ENCODE measurements at places on chromosomes 6 and 20.
A peak's percentile ranks its signal among the peaks of the same experiment; 100 is the strongest.

DNA sequence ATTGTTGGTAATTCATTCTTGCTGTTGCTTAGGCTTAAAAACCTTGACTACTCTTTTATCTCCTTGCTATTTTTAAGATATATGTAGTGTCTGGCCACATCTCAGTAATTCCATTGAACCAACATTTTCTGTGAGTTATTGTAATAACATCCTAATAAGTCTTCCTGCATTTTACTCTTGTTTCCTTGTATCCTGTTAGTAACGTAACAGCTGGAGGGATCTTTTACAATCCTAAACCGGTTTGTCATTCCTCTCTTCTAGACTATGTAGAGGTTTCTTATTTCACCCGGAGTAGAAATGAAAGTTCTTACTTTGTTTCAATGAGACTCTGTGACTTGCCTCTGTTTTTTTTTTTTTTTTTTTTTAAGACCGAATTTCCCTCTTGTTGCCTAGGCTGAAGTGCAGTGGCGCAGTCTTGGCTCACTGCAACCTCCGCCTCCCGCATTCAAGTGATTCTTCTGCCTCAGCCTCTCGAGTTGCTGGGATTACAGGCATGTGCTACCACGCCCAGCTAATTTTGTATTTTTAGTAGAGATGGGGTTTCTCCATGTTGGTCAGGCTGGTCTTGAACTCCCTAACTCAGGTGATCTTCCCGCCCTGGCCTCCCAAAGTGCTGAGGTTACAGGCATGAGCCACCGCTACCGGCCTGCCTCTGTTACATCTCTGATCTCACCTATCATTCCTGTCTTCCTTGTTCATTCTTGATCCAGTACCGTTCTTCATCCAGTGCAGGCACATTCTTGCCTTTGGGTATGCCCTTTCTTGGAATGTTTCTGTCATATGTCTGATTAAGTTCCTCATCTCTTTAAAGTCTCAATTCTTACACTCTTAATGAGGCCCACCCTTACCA is 44.7 kb downstream of the NCOA3 start:
- no peak for DNase-seq

GRCh38 chr20:1955217-1955616 is 38.6 kb downstream of the PDYN start:
- no peak for DNase-seq

DNA sequence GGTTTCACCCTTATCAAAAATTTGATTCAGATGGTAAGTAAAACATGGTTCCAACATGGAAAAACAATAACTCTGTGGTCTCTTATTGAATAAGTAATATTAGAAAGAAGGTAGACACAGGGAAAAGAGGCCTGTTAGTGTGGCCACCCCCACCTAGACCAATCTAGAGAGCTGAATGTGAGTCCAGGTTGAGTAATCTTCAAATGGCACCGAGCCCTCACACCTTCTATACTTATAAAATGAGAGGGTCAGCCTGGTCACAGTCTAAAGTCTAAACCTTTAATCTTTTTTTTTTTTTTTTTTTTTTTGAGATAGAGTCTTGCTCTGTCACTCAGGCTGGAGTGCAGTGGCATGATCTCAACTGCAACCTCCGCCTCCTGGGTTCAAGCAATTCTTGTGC is 6.9 kb downstream of the FAM184A start:
- no peak for DNase-seq

DNA sequence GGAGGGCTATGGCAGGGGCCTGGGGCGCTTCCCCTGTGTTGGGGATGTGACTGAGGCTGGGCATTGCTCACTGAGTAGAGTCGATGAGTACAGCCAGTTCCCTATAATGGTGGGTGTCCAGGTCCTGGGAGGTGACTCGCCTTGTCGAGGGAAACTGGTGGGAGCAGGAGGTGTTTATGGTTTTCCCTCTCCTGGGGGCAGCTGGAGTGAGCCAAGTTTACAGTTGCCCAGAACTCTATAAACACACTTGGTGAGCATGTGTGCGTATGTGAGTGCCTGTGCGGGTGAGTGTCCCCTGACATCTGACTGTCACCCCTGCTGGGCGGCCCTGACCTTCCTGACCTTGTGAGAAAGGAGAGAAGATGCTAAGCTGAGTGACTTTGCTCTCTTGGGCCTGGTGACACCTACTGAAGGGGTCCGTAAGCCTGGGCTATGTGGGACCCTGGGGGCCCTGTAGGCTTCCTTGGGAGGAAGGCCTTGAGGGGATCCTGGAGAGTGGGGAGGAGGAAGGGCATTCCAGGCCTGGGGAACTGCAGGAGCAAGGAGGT is 65.9 kb downstream of the VEGFA start:
- DNase-seq: no peak

DNA sequence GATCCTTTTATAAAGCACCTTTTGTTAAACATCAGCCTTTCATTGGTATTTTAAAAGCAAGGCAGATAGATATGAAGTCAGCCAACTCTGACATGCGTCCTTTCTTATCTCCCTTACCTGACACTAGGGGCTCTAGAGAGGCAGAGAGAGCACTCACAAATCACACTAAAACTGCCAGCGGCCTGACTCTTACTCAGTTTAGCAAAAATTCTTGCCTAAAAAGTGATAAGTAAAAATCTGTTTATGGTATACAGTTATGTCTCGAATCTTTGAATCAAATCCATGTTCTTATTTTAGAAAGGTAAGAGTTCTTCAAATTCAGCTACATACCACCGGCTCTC is 10.4 kb upstream of the TDRD6 start:
- DNase-seq: no peak

DNA sequence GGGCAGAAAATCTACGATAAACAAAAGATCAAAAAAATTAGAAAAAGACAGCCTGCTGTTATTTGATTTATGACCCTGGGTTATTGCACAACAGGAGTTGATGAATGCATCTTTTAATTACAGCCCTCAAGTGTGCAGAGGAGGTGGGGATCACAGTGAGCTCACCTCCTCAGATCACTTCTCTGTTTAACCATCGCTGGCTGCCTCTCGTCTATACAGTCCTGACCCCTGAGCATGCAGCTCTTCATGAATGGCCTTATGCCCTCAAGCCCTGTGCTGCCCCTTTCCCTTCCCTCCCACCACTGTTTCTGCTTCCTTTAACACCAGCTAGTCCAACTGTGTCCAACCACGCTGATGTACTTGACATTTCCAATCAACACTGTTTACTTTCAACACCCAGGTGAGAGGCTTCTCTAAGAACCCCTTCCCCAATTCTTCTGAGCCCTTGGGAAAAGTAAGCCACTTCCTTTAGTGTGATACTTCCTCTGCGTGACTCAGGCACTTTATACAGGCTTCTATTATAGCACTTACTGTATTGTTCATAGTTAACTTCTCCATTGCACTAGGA is 60.6 kb upstream of the RIPOR2 start:
- no peak for DNase-seq

GRCh38 chr20:37342231-37343177 is 3.4 kb upstream of the SRC start:
- no peak for DNase-seq

GRCh38 chr20:10352934-10353824 is 80.8 kb downstream of the MKKS start:
- DNase-seq: no peak

DNA sequence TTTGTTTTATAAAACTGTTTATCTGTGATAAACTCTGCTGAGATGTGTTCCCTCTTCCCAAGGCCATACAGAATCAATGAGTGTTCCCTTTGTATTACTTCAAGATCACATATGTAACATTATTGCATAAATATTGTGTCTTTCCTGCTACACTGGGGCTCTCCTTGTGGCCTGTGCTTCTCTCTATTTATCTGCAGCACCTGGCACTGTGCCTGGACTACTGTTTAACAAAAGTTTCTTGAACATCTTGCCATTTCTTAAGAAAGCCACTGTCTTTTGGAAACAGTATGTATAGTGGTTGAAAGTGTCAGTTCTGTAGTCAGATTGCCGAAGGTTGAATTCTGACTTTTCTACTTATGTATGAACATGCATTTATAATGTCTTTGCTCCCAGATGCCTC is 169.0 kb upstream of the SCGN start:
- no peak for DNase-seq

- DNase-seq: no peak
Observed at GRCh38 chr20:8671370-8671961, 397.4 kb upstream of the PLCB4 start.

- DNase-seq: no peak
Observed at GRCh38 chr6:12238219-12238618, 51.9 kb upstream of the EDN1 start.

DNA sequence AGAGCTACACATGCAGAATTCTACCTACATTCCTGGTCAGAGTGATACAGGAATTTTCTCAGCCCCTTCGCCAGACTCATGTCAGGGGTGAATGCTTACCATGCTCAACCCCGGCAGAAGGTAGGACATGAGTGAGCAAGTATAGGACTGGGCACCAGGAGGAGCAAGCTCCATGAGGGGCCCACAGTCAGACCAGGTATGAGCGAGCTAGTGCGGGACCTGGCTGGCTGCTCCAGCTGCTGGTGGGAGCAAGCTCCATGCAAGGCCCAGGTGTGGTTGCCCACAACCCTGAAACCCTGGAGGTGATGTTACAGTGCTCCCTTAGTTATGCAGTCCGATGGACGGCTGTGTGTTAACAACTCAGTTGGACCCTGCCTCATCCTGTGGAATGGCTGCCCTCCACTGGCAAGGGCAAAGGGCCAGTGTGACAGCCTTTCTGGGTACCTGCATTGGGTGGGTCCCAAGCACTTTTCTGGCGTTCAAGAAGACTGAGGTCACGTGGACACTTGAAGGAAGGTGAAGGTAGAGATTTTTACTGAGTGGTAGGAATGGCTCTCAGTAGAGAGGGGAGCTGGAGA is 503.5 kb upstream of the CITED2 start:
- DNase-seq: no peak

DNA sequence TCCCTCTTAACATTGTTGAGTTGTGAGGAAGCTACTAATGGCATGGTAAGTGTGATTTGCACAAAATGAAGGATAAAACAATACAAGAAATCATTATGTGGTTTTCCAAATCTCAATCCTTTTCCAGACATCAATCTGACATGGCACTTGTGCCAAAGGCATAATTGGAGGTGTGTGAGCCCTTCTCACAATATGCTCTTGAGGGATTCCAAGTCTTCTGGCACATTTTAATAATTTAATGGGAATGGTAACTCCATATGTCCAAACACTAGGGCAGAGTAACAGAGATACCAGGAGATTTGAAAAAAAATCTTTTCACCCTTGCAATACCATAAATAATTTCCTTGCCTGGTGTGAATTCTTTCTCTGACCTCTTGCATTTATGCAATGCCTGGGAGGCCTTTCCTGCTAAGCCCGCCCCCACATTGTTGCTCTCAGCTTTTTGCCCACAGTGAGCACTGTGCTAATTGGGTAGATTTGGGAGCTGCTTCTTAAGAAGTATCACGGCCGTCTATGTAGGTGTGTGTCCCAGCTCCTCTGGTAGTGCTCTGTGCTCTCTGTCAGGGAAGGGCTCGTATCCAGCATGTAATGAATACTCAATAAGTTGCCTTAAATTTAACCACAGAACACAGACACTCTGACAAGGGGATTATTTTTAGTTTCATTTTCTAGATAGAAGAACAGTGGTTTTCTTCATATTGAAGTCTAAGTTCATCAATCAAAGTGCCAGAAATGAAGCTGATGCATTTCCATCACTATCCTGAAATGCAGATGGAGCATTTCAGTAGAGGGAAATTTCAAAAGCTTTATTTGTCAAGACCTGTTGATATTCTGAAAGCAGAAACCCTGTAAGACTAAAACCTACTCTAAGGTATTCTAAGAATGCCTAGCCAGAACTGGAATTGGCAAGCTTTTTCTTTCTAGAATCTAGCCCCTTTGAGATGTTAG is 54.4 kb upstream of the CEP85L start:
- no peak for DNase-seq

DNA sequence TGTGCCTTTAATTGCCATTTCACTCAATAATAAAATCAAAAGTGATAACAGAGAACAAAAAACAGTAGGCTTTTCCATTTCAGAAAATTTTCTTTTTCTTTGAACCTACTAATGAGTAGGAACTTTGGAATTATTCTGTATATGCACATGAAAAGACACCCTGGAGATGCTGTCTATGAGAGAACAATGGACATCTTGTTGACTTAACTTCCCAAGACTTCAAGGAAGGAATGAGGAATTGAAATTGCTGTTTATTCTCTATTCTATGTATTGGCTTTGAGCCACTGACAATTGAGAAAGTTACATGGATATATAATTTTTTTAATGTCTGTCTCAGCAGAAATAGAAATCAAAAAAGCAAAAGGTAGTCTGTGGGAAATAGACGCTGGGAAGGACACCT is 98.6 kb upstream of the PCSK2 start:
- DNase-seq: no peak

- DNase-seq: peak; percentile 3
Observed at GRCh38 chr6:169791721-169792131, 40.3 kb downstream of the ERMARD start.

DNA sequence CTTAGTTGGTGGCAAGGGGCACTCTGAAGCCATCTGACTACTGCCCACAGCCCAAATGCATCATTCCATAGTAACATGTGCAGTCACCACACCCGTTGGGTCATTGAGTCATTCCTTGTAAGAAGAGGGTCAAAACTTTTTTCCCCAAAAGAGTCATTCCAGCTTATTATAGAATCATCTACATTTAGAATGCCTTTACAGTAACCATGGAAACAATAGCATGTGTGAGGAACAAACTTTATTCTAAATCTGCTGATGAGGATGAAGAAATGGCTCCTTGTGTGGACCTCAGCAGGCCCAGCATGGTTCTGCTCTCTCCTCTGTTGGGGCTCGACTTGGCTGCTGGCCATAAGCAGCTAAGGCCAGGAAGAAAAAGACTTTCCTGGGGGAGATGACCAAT is 111.2 kb upstream of the PTPRT start:
- DNase-seq: no peak

DNA sequence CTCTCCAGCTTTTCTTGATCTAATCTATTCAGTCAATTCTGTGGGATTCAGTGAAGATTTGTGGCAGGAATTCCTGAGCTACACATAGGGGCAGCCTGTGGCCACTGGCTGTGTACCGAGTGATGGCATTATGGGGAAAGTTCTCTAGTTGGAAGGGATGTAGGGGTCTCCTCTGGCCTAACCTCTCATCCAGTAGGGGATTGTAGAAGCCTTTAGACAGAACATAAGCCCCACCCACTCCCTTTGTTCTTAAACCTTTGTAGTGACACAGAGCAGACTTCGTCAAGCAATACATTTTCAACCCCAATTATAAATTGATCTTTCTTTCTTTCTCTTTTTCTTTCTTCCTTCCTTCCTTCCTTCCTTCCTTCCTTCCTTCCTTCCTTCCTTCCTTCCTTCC is 188.9 kb downstream of the QKI start:
- no peak for DNase-seq

- DNase-seq: no peak
Observed at GRCh38 chr6:148557796-148558321, 189.0 kb upstream of the UST start.

DNA sequence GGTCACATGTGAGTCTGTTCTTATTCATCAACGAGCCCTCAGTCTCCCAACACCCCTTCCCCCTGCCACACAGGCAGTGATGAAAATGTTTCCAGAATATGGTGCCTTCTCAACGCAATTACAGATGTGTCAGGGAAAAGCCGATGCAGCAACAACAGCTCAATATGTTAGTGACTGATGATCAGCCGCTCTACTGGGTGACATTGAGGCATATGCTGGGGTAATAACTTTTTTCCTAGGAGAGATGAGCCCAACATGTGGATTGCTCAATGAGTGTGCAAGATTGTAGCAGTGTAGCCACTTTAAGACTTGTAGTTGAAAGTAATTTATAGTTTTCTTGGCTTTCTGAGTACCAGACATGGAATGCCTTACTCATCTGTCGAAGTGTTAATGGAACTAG is 49.4 kb downstream of the DTD1 start:
- no peak for DNase-seq

GRCh38 chr6:23174781-23175361 is 605.5 kb downstream of the HDGFL1 start:
- no peak for DNase-seq

All from progenitor cell of endocrine pancreas (in vitro differentiated cells).